Sciatic nerve (tissue), 2 donors: ENCODE measurements at places on chromosomes 7 and 10. TPM values are rescaled to one million over a fixed set of nuclear protein-coding genes. Genes with fewer than 3 reads are reported as not detected.
A peak's percentile ranks its signal among the peaks of the same experiment; 100 is the strongest.

DNA sequence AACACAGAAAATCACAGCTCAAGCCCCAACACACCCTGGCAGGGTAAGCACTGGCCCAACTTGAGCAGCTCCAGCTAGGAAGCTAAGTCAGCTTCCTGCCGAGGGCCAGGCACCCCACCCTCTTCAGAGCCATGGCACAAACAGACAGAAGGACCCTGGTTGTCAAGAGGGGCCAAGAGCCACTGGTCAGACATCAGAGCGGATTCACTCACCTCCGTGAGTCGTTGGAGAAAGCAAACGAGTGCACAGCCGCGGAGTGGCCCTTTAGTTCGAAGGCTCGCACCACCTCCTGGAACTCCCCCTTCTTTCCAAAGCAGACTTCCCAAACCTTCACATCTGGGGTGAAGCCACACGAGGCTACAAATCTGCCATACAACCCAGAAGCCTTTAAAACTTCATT, 7.4 kb downstream of the TBL2 start:
- DNase-seq: no peak

DNA sequence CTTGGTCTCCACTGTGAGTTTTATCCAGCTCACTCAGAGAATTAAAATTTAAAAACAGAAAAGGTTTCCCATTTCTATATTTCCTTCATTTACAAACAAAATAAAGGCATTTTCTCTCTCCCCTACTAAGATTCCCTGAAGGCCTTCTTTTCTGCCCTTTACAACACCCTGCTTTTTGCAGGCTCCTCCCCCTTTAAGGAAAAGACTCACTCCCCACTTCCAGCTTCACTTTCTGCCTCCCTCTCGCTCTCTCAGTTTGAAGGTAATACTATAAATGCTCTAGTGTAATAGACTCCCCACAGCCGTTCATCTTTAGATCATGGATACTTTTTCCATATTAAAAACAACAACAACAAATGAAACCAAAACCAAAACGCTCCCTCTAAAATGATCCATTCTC, 53.3 kb downstream of the CDHR3 start:
- no peak for DNase-seq

- peak; percentile 89 for DNase-seq
Observed at GRCh38 chr7:48088559-48089045, 463 bp upstream of the UPP1 start.

- no peak for DNase-seq
Observed at GRCh38 chr10:96124230-96125141, 5.6 kb upstream of the ZNF518A start.

GRCh38 chr10:11625019-11625735, 13.7 kb upstream of the USP6NL start:
- DNase-seq: no peak

DNA sequence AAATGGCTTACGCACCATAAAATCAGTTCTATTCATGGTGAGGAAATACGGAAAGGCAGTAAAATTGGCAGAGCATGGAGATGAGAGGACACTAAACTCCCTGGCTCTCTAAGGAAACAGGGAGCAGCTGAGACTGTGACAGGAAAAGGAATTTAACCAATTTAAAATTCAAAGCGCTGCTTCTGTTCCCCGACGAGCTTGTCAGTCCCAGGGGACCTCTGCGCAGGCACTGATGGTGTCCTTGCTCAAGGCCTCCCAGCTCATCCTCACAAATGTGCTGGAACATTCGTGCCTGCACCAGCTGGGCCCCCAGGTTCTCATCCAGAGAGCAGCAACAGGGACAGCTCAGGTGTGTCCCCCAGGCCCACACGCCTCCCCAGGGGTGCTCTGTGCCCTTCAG, 101.4 kb downstream of the MAD1L1 start:
- no peak for DNase-seq

GRCh38 chr10:91347529-91347928, 62.6 kb upstream of the HECTD2 start:
- no peak for DNase-seq

- DNase-seq: no peak
Observed at GRCh38 chr7:30533886-30534285, 29.3 kb upstream of the GGCT start.

GRCh38 chr7:20449176-20449575, 118.5 kb downstream of the ITGB8 start:
- DNase-seq: no peak

DNA sequence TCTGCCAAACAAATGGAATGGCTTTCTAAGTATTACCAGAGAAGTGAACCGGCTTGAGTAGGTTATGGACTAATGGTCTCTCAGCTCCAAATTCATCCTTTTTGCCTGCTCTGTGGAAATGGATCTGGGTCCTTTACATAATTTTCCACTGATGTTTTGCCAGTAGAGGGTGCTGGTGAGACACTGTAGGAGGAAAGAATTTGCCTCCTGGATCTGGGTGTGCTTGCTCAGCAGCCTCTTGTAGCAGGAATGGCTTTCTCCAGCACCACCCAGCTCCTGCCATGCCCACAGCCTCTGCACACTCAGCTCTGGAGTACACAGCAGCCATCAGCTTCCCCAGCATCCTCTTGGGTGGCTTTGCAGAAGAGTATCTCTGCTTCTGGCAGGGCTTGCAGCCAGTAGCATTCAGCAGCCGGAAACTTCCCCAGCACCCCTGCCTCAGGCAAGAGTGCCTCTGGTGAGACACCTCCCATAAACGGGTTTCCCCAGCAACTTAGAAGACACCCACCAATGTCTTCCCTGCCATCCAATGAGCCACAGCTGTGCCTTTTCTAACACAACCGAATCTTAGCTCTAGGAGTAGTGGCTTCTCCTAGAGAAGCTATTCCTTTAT, 235.0 kb upstream of the PLPP4 start:
- no peak for DNase-seq

- DNase-seq: no peak
Observed at GRCh38 chr10:96988426-96988825, 156.3 kb downstream of the LCOR start.

DNA sequence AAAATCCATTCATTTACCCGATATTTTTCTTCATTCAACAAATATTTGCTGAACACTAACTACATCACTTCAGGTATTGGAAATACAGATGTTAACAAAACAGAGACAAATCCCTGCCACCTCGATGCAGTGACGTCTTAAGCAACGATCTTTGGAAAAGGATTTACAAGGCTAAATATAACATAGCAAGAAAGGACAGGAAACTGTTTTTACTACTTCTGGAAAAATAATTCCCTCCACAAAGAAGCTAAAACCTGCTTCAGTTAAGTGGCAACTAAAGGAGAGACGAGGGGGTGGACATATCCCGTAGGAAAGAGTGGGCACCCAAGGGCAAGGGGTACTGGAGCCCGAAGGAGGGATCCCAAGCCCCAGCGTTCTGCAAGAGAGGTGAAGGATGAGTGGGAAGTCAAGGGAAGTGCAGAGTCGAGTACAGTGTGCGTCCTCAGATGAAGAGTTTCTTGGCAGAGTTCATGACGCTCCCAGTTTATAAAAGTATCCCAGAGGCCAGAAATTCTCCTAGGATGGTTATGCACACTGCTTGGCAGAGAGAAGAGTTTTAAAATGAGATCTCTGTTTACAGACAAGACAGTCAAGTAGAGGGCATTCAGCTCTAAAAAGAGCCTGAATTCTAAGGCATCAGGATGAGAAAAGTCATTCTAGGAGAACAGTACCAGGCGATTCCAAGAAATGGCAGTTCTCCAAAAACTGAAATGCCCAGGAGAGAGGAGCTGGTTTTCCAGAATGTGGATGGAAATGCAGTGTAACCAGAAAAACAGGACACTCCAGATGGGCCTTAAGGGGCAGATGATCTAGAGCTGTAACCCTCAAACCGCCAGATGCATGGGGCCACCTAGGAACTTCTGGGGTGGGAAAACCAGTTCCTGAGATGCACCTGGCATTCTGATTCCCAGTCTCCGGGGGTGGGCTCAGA, 97.3 kb downstream of the GRB10 start:
- DNase-seq: no peak

The ZMIZ1 gene
- 96.7 TPM for total RNA-seq

The LRRTM3 gene
- total RNA-seq: 0.31 TPM
